ENCODE measurements at places on chromosomes 2 and 18.

GRCh38 chr2:239920693-239921365, 104.3 kb downstream of the NDUFA10 start:
- DNase-seq: no peak

GRCh38 chr2:239278941-239279365, 121.9 kb downstream of the HDAC4 start:
- peak; percentile 7 for DNase-seq

- no peak for DNase-seq
These were observed 5.0 kb downstream of the NAPG start for GRCh38 chr18:10530852-10531251.

DNA sequence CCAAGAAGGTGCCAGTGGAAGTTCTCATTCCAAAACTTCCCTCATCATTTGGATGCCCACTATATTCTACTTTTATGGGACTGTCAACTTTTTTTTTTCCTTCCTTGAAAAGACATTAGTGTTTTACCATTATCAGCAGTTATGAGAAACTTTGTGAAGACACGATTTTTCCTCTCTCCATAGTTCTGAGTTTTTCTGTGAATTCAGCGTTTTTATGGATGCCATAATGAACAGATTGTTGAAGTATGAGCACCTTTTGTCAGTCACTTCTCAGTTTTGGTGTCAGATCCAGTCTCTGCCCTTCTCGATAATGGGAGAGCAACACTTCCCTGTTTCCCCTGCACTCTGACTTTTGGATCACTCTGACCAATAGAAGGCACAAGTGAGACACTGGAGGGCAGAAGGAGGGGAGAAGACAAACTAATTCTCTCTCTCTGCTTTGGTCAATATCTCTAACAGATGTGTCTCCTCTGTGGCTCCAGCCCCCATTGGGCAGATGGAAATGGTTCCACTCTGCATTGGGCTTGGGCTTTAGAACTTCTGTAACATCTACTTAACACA, 53.5 kb upstream of the FN1 start:
- no peak for DNase-seq

GRCh38 chr2:95359031-95359430, 43.5 kb upstream of the FAHD2A start:
- no peak for DNase-seq

DNA sequence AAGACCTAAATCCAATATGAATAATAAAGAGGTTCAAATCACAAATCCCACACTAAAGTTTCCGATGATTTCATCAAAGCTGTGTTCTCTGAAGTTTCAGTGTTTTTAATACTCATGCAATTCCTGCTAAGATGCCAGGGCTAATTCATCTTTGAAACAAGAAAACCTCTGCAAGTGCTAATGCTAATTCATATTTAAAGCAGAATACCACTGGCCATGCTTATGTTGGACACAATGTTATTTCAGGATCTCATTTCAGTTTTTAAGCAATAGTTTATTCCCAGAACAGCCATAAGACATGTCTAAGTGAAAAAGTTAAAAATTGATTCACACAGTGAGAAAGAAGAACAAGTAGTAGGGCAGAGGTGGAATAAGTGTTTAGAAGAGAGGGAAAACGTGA, 62.8 kb downstream of the GRB14 start:
- no peak for DNase-seq

- no peak for DNase-seq
These were observed 53.5 kb upstream of the C2orf15 start for GRCh38 chr2:99088017-99088416.

DNA sequence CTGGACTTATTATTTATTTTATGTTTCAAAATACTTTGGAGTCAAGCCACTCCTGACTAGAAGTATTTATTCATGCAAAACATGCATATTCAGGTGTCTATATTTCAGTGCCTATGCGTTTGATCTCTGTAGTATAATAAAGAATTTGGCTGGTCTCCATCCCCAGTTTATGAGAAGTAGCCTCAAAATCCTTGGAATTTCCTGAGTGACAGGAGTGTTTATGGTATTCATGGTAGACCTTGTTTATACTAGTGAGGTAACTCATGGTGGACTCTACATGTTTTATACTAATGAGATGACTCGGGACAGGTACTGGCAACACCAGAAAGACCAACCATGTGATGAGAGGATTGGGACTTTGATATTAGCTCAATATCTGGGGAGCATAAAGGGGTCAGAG, 43.9 kb upstream of the CSRNP3 start:
- no peak for DNase-seq

- no peak for DNase-seq
These were observed 18.2 kb downstream of the ACVR1 start for GRCh38 chr2:157857881-157858280.

Measured in body of pancreas (tissue), 4 donors.